Left hindlimb (tissue), 1 donor: ENCODE measurements at places on chromosomes 7 and 10.

GRCh38 chr7:37150180-37150579, 298.5 kb downstream of the ELMO1 start:
- no peak for DNase-seq

DNA sequence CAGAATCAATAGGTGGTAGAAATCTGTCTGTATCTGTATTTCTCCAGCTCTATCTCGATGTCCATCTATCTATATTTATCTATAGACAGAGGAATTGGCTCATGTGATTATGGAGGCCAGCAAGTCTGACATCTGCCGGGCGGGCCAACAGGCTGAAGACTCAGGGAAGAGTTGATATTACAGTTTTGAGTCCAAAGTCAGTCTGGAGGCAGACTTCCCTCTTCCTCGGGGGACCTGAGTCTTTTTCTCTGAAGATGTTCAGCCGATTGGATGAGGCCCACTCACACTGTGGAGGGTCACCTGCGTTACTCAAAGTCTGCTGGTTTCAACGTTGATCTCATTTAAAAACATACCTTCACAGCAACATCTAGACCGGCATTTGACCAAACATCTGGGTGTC, 98.7 kb downstream of the RAMP3 start:
- no peak for DNase-seq

GRCh38 chr7:70953331-70953741, 178.6 kb upstream of the GALNT17 start:
- DNase-seq, result no peak

GRCh38 chr7:87767827-87768226, 108.3 kb downstream of the SLC25A40 start:
- DNase-seq, result no peak

DNA sequence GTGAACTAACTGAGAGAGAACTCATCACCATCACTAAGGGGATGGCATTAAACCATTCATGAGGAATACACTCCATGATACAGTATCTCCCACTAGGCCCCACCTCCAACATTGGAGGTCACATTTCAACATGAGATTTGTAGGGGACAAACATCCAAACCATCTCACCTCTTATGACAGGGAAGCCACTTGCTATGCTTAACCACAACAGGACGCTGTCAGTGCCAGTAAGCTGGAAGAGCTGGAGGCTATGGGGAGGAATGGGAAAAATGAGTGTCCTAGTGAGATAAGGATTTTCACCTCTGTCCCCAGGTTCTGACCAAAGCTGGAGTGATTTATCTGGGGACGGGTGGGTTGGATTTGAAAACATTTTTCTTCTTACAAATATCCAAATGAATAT, 17.6 kb downstream of the PLCE1 start:
- no peak for DNase-seq

DNA sequence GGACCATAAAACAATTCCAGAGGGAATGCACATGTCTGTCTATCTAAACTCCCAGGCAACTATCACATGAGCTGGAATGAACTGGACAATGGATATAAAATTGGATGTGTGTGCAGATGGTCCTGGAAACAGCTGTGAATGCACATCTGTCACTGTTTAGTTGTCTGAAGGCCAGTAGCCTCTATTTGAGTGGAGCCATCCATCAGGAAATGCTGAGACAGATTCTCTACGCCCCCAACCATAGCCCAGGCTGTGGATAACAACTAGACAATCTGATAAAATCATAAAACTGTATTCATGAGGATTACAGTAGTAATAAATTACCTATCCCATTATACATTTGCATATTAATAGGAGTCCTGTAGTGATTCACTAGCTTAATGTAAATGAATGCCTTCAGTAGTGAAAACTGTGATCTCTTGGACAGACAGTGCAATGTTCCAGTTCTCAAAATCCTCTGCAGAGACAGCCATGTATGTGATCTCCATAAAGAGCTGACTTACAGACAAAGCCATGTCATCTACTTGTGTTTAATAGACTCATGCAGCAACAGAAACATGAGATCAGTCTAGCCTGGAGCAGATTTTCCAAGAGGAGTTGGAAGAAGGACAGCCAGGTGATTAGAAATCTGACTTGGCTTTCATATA, 907.6 kb downstream of the KCNMA1 start:
- no peak for DNase-seq

DNA sequence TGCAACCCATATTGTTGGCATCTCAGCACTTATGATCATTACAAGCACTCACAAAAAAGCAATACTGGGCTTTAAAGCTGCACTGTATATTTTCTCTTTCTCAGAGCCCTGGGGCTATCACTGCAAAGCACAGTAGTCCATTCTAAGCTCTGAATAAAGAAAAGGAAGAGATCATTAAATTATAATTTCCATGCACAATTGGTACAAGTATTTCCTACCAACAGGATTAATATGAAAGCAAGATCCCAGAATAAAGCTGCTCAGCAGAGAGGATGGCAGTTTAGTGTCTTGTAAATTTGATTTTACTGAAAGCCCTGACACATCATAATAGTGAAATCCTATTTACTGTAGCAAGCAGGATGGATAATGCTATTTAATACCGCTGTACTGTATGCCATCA, 205.3 kb downstream of the CHCHD3 start:
- DNase-seq, result no peak

GRCh38 chr7:47087866-47088265, 494.0 kb downstream of the TNS3 start:
- no peak for DNase-seq

DNA sequence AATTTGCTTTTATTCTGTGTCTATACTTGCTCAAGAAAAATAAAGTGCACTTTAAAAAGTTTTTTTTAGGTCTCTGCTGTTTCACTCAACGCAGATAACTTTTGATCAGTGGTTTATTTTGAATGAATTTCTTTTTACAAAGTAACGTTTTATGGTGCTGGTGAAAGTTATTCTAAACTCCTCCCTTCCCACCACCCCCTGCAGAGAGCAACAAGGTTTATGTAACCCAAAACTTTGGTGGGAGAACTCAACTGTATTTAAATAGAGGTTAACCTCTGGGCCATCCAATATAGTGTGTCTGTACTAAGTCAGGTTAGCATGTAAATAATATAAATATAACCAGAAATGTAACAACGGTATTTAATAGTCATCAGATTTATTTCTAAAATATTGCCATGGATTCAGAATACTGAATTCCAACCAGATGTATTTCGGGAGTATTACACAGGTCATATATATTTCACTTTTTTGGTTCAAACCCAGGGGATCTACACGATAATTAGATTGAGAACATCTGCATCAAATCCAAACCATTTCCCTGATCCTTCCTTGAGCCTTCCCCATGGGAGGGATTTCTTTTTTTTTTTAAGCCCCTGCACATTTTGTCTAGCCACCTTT, 3.9 kb upstream of the CUX1 start:
- DNase-seq, result no peak

DNA sequence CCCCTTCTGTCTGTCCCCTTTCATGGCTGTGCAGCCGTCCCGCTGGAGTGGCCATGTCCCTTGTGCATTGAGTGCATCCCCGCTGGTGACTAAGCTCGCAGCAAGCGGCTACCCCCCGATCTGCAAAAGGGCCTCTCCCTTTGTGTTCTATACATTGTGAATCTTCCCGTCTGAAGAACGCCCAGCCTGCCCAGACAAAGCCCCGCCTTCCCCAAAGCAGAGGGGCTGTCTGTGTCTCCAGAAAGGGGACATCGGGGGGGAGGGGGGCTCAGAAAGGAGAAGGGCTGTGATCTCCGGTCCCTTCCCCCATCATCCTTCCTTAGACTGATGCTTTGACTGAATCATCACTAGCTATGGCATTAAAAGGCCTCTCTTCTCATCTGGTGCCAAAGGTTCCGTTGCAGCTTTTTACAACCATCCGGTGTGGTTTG, 11.9 kb downstream of the NPTX2 start:
- no peak for DNase-seq

- no peak for DNase-seq
Measured at GRCh38 chr10:122281018-122281626, 10.0 kb downstream of the BTBD16 start.

GRCh38 chr10:15436696-15437095, 65.6 kb upstream of the FAM171A1 start:
- no peak for DNase-seq

DNA sequence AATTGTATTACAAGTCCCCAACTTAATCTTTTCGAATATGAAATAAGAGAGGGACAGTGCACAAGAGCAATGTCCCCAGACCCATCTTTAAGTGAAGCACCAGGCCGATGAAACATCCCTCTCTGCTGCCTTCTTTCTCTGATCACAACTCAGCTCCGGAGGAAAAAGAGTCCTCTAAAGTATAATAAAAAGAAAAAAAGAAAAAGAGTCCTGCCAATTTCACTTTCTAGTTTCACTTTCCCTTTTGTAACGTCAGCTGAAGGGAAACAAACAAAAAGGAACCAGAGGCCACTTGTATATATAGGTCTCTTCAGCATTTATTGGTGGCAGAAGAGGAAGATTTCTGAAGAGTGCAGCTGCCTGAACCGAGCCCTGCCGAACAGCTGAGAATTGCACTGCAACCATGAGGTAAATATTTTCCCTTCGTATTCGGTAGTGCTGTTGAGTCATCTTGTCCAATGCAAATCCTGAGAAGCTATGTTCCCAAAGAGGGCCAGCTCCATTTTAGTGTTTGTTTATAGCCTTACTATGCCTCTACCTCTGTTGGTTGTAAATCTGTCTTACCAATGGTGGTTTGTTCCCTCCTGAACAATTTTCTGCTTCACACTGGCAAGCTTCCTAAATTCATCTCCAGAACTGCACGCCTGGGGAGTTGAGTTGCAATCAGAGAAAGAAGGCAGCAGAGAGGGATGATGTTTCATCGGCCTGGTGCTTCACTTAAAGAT, at the start of gene IFIT2:
IFIT2 (plus strand) TSS at position 326 of the 725 bp plus-strand sequence; CDS start at position 404, 78 bp downstream.
- DNase-seq, result peak; percentile 76

DNA sequence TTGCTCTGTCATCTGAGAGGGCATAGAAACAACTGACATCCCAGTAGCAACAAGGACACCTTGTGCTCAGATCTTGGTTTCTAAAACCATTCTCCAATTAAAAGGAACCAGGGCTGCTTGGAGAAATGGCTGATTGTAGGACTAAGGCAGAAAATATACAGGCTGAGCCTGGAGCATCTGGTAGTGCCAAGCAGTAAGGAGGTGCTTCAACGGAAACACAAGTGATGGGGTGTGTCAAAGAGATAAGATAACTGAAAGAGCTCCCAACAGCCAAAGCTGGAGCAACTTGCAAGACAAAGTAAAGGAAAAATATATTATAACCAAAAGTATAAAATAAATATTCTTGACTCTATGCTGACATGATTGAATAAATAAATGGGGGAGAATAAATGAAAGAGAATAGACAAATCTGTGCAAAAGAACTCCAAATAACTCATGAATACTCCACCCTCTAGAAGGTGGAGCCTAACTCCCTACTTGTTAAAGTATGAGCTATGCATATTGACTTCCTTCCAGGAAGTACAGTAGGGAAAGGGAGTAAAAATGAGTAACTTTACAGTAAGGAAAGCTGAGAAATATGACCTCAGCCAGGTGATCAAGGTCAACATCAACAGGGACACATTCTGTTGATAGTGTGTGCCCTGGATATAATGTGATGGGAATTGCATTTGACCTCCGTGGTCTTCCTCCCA, 162.4 kb downstream of the NOC3L start:
- no peak for DNase-seq

DNA sequence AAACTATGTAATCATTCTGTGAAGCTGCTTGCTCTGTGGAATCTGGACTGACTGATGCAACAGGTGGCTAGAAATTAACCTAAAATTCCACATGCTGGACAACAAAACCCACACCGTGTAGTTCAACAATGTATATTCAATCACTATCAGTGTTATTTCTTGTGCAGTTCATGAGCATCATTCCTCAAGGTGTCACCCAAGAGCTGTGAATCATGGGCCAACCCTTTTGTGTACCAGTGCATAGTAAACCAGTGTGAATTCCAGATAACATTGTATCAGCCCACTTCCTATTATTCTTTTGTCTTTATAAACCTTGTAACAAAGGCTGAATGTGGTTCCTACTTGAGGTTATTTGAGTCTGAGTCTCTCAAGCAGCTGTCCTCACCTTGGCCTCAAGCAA, 905.2 kb upstream of the ZNF722 start:
- DNase-seq, result no peak

DNA sequence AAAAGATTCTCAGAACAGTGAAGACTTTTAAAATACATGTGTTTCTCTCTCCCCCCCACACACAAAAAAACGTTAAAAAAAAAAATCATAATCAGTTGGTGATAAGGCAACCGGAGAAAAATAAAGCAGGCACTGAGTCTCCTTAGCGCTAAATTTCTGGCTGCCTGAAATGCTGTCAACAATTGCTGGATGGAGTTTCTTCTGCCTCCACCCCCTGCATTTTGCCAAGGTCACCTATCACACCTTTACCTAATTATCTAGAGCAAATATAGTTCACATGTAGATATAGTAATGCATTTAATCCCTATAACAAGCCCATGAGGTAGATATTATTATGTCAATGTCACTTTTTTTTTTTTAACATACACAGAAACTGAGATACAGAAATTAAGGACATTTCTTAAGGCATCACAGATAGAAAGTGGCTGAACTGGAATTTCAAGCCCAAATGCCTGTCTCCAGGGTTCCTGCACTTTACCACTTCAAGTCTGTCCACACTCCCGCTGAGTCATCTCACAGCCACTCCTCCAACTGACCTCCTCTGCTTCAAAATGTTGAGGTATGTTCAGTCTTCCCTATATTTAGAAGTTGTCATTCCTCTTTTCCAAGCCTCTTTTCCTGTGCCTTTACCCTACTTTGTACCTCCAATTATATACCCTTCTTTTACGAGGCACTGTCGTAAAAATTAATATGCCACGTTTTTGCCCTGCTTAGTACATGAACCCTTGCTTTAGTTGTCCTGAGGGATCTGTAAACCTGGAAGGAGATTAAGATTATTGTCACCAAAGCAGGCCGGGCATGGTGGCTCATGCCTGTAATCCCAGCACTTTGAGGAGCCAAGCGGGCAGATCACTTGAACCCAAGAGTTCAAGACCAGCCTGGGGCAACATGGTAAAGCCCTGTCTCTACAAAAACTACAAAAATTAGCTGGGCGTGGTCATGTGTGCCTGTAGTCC, 72.8 kb upstream of the MPP7 start:
- DNase-seq, result no peak

- DNase-seq, result no peak
Measured at GRCh38 chr7:106895246-106895864, 30.3 kb downstream of the PIK3CG start.

- no peak for DNase-seq
Measured at GRCh38 chr10:16644146-16644545, 122.5 kb upstream of the C1QL3 start.

DNA sequence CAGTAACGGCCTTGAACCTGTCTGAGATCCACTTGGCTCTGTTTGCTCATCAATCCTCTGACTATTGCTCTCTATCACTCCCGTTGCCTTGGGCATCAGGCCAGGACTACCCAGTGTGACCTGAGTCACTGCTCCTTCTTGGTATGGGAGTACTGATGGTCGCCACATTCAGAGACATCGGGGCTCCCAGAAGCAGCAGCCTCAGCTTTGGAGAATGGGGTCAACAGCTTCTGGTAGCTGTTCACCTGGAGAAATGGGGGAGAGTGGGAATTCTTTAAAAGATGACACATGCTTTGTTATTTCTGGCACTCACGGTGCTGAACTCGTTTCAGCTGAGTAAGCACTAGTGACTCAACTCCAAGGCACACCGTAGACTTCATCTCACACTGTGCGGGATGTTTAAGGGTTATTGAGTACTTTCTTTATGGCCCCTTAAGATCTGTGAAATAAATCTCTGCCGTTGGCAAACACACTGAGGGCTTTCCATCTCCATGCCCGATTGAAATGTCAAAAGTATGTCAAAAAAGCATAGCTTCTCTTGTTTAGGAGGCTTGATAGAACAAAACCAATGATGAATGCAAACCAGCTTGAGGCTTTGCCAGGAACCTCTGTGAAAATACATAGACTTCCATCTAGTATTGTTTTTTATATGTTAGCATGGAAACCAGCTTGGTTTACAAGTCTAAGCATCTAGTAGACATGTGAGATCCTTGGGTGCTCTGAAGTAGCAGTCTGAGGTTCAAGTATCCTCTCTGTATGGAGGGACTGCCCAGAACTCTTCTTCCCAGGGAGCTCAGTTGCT, 333.1 kb downstream of the CXCL12 start:
- DNase-seq, result no peak
